ENCODE measurements at places on chromosomes 7 and 10.
A peak's percentile ranks its signal among the peaks of the same experiment; 100 is the strongest.

- DNase-seq: no peak
Observed at GRCh38 chr10:17835688-17836087, 26.5 kb downstream of the MRC1 start.

- peak; percentile 21 for DNase-seq
Observed at GRCh38 chr7:80273327-80273726, 138.7 kb downstream of the GNAI1 start.

DNA sequence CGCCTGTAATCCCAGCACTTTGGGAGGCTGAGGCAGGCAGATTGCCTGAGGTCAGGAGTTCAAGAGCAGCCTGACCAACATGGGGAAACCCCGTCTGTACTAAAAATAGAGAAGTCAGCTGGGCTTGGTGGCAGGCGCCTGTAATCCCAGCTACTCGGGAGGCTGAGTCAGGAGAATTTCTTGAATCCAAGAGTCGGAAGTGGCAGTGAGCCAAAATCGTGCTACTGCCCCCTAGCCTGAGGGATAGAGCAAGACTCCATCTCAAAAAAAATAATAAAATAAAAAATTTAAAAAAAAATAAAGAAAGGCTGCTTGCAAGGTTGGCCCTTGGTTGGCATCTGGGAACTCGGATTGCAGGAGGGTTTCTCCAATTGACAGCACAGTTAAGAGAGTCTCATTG, 221.6 kb downstream of the DGKI start:
- DNase-seq: no peak

GRCh38 chr10:34862892-34863291, 47.8 kb upstream of the PARD3 start:
- no peak for DNase-seq

DNA sequence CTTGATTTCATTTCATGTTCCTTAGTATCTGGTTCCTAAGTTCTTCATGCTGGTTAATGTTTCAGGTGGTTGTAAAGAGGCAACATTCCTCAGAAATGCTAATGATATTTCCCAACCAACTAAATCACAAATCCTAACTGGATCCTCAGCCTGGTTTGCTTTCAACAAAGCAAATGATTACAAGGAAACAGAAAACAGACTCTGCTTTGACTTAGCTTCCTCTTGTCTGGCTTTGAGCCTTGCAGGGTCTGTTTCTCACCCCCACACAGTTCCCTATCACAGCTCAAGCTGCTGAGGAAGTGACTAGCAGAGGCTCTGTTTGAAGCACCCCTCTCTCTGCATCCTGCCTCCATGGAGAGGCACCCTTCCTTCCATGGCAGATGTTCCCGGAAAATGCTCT, 130.2 kb upstream of the CTTNBP2 start:
- no peak for DNase-seq

- DNase-seq: no peak
Observed at GRCh38 chr7:292226-292625, 2.3 kb downstream of the FOXL3 start.

DNA sequence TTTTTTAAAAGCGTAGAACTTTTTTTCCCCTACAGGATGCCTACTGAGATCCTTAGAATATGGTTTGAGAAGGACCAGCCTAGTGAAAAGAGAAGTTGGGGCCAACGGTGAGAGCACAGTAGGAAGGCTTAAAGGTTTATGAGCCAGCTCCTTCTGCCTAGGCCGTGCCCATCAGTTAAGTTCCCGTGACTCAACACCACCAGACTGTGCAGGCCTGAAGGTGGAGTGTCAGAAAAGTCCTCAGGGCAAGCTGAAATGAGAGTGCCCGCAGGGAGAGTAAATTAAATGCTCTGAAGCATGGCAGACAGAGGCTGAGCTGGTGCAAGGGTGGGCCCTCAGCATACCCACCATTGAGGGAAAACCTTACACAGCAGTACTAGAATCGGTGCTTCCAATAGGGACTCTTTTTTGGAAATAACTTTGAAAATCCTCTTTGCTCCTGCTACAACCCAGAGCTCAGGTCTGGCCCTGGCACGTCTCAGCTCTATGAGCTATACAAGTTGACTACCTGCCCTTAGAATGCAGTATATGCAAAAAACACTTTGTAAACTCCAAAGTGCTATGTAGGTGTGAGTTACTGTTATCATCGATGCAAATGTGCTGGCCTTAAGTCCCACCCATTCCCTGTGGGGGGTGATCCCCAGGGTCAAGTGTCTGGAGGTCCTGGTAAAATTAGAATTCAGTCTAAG, 15.2 kb upstream of the C10orf67 start:
- no peak for DNase-seq

GRCh38 chr7:155362380-155363145, 64.9 kb downstream of the INSIG1 start:
- no peak for DNase-seq

DNA sequence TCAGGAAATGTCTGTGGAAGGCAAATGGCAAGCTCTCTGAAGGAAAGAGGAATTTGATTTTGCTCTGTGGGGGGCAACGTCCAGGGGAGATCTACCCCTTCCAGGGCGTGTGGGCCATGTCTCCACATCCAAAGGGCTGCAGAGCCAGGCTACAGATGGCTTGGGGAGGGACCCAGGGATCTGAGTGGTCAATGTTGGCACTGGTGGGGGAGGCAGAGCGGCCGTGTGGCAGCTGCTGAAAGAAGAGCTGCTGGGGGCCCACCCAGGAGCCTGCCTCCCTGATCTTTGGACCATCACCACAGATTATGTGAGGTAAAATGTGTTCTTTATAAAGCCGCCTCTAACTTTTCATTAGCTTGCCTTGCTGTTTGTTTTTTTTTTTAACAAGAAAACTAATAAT, 144.1 kb downstream of the HERPUD2 start:
- DNase-seq: no peak

DNA sequence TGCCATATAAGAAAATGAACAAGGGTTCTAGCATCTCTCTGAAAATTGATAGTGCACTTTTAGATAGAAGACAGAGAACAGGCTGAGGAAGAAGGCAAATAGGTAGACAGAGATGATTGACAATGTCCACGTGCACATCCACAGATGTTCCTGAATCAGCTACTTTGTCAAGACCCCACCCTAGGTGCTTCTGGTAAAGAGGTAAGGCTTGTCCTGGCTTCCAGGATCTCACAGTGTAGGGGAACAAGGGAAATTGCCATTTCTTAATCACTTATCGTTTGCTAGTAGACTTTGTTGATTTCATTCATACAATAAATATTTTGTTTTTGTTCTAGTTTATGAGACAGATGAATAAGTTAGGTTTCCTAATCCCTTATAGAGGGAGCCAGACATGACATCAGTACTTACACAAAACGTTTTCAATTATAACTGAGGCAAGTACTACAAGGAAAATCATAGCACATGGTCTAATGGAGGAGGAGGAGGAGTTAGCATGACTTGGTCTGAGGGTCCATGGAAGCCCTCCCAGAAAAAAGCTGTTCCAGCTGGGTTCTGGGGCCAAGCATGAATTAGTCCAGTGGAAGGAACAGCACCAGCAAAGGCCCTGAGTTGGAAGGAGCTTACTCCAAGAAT, 115.9 kb upstream of the ARID5B start:
- DNase-seq: no peak

DNA sequence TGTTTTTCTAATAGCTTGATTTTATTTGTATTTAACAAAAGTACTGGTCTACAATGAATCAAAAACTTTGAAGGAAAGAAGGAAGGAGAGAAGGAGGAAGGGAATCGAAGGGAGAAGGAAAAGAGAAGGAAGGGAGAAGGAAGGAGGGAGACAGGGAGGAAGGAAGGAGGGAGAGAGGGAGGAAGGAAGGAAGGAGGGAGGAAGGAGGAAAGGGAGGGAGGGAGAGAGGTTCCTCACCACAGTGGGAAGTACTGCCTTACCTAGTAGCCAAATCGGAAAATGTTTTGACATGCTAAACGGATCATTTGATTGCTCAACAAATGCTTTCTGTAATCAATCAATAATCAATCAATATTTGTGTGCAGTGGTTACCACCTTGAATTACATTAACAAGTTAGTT, 225.8 kb upstream of the CELF2 start:
- no peak for DNase-seq

DNA sequence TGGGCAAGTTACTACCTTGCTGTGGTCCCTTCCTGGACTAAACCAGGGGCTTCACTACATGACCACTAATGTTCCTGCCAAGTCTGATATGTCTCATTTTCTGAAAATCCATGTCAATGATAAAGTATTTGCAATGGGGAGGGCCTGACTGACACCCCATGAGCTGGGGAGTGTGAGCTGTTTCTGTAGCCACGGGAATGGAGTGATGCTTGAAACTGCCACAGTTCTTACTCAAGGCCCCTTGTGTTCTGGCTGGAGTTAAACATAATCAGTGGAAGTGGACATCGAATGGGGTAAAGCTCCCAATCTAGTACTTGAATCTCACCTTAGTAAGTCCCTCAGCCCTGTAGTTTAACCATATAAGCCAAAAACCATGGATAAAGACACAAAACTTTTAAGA, 61.9 kb upstream of the PDLIM1 start:
- DNase-seq: no peak

- no peak for DNase-seq
Observed at GRCh38 chr10:22363305-22363704, 18.0 kb downstream of the SPAG6 start.

DNA sequence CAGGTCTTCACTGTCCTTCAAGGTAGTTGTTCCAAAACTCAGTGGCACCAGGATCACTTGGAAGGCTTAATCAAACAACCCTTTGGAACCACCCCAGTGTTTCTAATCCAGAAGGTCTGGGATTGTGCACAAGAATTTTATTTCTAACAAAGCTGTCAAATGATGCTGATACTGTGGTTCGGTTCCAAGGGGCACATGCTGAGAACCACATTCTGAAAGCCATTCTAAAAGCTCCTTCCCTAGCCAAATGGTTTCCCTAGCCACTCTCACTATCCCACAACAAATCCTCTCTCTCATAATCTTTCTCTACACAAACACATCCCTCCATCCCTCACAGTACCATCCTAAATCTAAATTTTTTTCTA, 52.1 kb downstream of the MACC1 start:
- DNase-seq: no peak

- no peak for DNase-seq
Observed at GRCh38 chr7:34296663-34297062, 361.4 kb upstream of the NPSR1 start.

- DNase-seq: no peak
Observed at GRCh38 chr7:118186501-118186900, 2.5 kb downstream of the LSM8 start.

DNA sequence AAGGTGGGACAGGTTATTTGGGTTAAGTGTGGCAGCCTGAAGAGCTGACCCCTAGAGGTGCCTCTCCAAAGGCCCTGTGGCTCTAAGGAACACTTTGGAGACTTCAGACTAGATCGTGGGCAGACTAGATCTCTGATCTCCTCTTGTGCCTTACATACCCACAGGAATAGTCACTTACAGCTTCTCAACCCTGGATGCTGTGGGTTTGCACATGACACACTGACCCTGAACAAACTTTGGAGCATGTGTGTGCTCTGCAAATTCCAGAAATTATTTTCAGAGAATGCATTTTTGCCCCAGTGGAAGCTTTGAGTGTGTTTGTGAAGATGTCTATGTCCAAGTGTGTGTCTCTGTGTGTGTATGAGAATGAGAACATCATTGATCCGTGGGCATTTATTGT, 119.6 kb downstream of the EMX2 start:
- DNase-seq: no peak

- no peak for DNase-seq
Observed at GRCh38 chr10:98273057-98273850, 5.3 kb upstream of the LOXL4 start.

DNA sequence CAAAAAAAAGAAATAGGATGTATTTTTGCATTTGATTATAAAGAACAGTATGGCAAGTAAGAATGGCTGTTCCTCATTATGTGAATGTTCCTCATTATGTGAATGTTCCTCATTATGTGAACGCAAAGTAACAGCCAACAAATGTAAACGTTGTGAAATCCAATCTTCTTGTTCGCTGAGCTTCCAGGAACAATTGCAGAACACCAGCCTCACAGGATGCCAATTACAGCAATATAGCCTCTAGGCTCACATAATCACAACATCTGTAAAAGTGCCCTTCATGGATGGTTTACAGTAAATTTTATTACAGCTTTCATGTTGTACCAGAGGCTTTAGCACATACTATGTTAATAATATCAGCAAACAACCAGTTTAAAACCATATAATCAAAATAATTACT, 71.6 kb downstream of the THSD7A start:
- DNase-seq: peak; percentile 14

DNA sequence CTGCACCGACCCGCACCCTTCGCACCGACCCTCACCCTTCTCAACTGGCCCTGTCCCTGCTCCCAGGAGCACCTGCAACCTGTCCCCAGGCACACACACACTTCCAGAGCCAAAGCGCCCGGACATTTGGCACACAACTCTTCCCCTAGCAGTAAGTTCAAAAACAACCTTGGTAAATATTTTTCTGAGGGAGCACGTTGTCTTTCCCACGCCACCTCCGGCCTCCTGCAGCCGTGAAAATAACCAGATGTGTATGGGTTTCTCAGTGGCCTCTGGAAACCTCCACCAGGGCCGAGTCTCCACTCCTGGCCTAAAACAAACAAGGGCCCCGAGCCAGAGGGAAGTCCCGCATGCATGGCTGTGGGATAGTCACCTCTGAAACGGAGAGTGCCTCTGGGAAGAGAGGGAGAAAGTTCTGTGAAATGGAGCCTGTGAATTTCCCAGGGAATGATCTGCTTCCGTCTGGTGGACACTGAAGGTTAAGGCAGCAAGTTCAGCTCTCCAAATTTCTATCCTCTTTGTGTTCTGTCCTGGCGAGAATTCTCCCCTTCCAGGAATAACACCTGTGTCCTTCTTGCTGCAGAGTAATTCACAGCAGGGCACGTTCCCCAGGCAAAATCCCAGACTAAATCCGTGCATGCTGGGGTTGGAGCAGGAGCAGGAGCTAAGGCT, 15.8 kb downstream of the PODXL start:
- no peak for DNase-seq

- DNase-seq: no peak
Observed at GRCh38 chr10:130654726-130655125, 518.5 kb downstream of the GLRX3 start.

DNA sequence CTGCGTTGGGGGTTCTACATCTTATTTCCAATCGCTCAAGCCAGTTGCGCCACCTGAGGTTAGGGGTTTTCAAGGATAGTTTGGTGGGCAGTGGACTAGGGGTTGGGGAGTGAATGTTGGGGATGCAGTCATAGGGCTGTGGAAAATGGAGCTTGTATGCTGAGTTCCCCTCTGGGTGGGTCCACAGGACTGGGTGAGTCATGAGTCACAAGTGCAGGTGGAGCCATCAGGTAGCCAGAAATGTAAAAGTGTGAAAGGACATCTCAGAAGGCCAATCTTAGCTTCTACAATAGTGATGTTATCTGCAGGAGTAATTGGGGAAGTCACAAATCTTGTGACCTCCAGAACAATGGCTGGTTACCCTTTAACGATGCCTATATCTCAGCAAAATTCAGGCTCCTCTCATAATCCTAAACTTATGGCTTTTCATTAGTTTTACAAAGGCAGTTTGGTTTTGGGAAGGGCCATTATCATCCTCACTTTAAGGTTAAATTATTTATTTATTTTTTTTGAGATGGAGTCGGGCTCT, 18.0 kb upstream of the MKRN1 start:
- no peak for DNase-seq

DNA sequence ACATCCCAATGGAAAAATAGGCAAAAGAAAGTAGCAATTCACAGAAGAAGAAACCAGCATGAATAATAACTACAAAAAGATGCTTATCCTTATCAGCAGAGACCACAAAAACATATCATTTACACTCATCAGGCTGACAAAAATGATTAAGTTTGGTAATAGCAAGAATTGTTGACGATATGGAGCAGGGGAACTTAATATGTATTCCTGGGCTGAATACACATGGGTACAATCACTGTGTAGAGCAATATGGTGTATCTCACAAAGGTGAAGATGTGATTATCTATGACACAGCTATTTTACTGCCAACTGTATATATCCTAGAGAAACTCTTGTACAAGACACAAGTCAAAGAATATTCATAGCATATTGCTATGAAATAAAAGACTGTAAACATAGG, 141.8 kb upstream of the NOBOX start:
- no peak for DNase-seq
